Mammary microvascular endothelial cell (primary cell): ENCODE measurements at places on chromosomes 2 and 18. TPM values are rescaled to one million over a fixed set of nuclear protein-coding genes. Genes with fewer than 3 reads are reported as not detected.

BMP10 gene
- total RNA-seq = not detected in 2 replicates

PIKFYVE gene
- total RNA-seq = 14.9 and 15.0 TPM in 2 replicates

SPC25 gene
- 18.6 and 18.8 TPM in 2 replicates for total RNA-seq

PARD3B gene
- total RNA-seq = 3.0 and 3.1 TPM in 2 replicates

APCDD1 gene
- not detected in 2 replicates for total RNA-seq

AGXT gene
- total RNA-seq = not detected in 2 replicates

IL1R1 gene
- 8.6 and 8.9 TPM in 2 replicates for total RNA-seq

SCN3A gene
- total RNA-seq = 0.98 and 2.1 TPM in 2 replicates

CPO gene
- not detected in 2 replicates for total RNA-seq

SOS1 gene
- total RNA-seq = 9.1 and 11.0 TPM in 2 replicates

TTC21B gene
- total RNA-seq = 9.8 and 15.9 TPM in 2 replicates

GALNT14 gene
- total RNA-seq = 2.1 and 5.9 TPM in 2 replicates

SERPINB12 gene
- total RNA-seq = not detected in 2 replicates

POTEI gene
- 0.05 and 0.07 TPM in 2 replicates for total RNA-seq

RAX gene
- total RNA-seq = not detected in 2 replicates

GAREM1 gene
- total RNA-seq = 0.39 and 0.53 TPM in 2 replicates

ZBTB7C gene
- not detected in 2 replicates for total RNA-seq

MRPL19 gene
- total RNA-seq = 35.1 and 60.6 TPM in 2 replicates

CRYGD gene
- not detected in 2 replicates for total RNA-seq

GALR1 gene
- not detected in 2 replicates for total RNA-seq

CCDC74B gene
- total RNA-seq = 0.93 and 1.8 TPM in 2 replicates

ALLC gene
- not detected in 2 replicates for total RNA-seq

CHST9 gene
- not detected in 2 replicates for total RNA-seq

ACTG2 gene
- total RNA-seq = 0.25 TPM in 1 of 2 replicates, not detected in the other

LRRC30 gene
- total RNA-seq = not detected in 2 replicates

ZSWIM2 gene
- not detected in 2 replicates for total RNA-seq

GAL3ST2 gene
- total RNA-seq = not detected in 2 replicates
